ENCODE measurements at places on chromosomes 5 and 9.

GRCh38 chr9:116151966-116152381 lies 1.6 kb upstream of the PAPPA start:
- no peak for DNase-seq

DNA sequence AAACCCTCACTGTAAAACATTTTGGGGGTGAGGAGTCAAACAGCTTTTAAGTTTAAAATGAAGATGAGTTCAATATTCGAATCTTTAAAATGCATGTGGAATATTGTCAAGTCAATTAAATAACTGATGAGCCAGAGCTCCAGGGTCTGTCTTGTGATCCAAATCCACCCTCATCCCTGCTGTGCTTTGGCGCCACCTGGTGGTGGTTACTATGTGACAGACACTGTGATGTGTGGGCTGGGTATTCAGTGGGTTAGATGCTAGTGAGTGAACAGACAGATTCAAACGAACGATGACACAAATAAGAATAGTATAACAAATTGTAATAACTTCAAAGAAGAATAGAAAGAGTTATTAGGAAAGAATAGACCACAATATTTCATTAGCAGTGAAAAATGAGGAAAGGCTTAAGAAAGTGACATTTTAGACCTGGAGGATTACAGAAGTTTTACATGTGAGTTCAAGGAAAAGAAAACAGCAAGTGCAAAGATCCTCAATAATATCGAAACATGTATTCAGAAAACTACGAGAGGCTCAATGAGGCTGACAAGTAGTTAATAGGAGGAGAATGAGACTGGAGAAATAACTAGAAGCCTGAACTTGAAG lies 51.4 kb upstream of the CHSY3 start:
- no peak for DNase-seq

DNA sequence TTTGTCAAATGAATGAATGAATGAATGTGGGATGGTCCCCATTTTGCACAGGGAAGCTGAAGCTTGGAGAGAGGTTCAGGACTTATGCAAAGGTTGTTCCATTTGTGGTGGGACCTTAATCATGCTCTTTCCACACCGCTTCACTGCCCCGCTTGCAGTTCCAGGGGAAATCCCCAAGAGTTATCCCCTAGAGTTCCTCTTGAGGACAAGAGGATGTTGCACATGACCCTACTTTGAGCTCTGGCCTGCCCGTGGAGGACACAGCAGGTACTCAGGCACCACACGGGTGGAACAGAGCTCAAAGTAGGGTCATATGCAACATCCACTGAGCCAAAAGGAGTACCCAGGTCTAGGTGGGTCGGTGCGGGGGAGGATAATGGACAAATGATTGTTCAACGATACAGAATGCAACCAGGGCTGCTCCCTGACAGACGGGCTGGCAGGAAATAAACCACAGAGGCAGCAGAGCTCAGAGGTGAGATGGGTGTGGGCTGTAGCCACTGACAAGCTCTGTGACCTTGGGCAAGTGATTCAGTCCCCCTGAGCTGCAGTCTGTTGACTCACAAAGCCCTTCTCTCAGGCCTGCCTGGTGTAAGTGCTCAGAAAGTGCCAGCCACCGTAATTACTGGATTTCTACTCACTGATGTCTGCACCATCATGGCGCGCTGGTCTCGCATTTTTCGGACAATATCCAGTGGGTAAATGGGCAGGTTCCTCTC lies 60.3 kb upstream of the EPB41L4B start:
- no peak for DNase-seq

DNA sequence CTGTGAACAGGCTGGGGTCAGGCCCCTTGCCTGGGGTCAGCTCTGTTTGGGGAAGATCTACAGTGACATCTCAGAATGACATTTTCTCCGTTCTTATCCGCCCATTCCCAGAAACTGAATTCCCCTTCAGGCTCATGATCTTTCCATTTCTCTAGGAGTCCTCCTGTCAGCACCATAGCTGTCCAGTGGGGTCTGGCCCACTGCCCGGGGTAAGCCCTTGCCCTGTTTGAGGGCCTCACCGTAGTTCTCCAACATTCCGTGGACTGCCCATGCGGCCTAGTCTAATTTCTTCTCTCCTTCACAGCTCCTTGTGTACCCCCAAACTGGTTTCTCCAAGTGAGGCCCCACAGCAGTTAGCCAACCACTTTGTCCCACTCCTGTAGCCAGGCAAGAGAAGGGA lies 68.4 kb downstream of the ENTREP1 start:
- no peak for DNase-seq

DNA sequence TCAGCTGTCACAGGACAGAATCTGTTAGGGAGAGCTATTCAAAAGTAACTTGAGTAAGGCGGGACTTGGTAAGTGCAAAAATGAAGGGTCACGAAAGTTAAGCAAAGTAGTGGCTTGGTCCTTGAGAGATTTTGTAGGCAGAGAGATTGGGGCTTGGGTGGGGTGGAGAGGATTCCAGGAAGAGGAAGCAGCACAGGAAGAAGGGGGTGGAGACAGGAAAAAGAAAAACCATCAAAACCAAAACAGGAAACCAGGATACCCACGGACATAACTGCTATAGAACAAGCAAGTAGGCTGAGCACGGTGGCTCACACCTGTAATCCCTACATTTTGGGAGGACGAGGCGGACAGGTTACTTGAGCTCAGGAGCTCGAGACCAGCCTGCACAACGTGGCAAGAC lies 3.7 kb downstream of the ROPN1L start:
- DNase-seq = no peak

- no peak for DNase-seq
Observed at GRCh38 chr9:104977580-104977979, 49.6 kb upstream of the ABCA1 start.

- DNase-seq = no peak
Observed at GRCh38 chr5:139416651-139417050, 12.8 kb upstream of the SPATA24 start.

DNA sequence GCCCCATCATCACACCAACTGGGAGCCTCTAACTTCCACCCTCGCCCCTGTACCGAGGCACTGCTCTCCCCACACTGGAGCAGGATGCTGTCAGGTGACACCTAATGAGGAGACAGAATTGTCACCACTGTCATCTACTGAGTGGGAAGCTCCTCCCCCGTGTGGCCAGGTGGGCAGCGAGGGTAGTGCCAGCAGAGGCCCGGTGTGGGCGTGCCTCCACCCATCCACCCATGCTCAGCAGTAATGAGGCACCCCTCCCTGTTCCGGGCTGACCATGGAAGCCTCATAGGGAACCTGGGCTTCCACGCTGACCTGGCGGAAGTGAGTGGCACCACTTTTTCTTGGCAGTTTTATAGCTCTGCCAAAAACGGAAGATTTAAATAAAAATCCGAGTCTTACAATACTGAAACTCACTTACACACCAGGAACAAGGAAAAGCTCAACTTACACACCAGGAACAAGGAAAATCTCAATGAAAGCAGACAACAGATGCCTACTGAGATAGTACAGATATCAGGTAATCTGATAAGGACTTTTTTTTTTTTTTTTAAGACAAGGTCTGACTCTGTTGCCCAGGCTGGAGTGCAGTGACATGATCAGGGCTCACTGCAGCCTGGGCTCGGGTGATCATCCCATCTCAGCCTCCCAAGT lies 30.6 kb upstream of the ASS1 start:
- no peak for DNase-seq

- no peak for DNase-seq
Observed at GRCh38 chr5:72204946-72205345, 97.7 kb downstream of the MAP1B start.

- DNase-seq = no peak
Observed at GRCh38 chr9:76716085-76716672, 48.1 kb upstream of the PCA3 start.

- no peak for DNase-seq
Observed at GRCh38 chr5:159854916-159855315, 61.4 kb upstream of the ADRA1B start.

GRCh38 chr5:169126481-169127021 lies 174.4 kb downstream of the SLIT3 start:
- DNase-seq = no peak

GRCh38 chr5:55344392-55344992 lies 36.7 kb downstream of the MTREX start:
- DNase-seq = no peak

DNA sequence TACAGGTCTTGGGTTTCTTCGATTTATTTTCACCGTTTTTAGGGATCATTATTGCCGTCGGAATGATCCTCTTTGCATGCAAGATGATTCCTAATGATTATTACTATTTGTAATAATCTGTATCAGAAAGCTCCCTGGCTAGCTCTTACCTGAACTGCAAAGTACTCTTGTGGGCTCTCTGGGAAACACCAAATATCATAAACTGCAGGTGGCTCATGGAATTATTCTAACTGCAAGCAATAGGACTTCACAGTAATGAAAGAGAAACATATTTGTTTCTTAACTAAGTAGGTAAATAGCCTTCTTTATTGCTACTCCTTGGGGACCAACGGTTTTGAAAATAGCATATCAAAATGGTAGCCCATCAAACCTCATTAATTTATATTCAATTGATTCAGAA lies 219.4 kb downstream of the NFIB start:
- DNase-seq = no peak

DNA sequence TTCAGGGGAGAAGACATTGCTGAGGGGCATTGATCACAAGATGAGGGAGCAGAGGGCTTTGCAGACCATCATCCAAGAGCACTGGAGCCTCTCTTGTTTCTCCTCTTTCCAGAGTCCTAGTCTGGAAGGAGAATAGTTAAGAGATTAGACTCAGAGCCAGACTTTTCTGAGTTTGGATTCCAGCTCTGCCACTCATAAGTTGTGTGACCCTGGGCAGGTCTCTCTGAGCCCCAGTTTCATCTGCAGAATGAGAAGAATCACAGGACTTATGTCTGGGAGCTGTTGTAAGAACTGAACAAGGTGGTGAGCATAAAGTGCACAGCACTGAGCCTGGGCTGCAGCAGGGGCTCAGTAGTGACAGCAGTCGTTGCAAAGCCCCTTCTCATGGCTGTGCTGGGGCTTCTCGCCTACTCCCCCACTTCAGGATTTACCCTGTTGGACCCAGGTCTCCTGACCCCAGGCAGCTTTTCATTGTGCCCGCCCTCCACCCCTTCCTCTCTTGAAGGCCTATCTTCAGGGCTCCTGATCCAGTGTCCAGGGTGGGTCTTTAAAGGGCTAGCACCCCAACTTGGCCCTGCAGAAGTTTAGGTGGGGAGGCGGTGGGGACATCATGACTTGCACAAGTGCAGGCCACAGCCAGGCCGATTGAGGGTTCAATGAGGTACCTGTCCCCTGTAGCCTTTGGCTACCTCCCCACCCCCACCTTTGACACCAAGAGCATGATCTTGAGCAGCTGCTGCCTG lies 1.5 kb downstream of the SYNPO start:
- DNase-seq = no peak

DNA sequence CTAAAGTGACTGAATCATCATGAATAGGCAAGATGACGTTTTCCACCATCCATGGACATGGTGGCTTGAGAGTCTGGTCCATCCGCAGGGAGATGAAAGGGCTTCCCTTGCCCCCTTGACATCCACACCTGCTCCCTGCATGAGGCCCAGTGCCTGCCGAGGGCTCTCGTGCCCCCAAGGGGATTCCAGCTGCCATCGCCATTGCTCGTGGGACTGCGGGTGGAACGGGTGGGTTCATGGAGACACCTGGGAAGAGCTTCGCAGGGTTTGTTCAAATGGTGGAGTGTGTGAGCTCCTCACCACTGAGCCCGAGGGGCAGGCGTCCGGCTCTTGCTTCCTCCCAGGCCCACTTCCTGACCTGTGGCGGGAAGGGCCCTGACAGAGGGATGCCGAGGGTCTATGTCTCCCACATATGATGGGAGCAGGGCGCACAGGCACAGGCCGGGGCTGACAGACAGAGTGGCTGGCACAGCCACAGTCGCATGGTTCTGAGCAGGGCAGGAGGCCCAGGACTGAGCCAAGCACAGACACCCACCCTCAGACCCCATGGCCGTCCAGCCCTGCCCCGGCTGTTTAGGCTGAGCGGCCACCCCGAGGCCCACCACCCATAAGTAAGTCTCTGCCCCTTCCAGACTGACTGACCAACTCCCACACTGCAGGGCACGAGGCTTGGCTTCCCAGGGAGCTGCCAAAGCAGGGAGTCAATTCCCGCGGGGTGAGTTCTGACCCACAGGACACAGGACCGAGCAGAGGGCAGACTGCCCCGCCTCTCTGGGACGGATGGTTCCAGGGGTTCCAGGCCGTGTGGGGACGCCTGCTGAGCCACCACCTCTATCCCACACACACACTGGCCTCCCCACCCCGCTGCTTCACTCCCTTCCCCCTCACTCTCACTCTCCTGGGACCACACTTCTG lies 70.0 kb upstream of the PPP1R26 start:
- DNase-seq = no peak

- no peak for DNase-seq
Observed at GRCh38 chr9:131736431-131736830, 3.4 kb downstream of the RAPGEF1 start.

GRCh38 chr5:9831823-9832222 lies 201.7 kb upstream of the TAS2R1 start:
- DNase-seq = no peak

GRCh38 chr5:173490681-173491080 lies 125.8 kb downstream of the BOD1 start:
- no peak for DNase-seq

DNA sequence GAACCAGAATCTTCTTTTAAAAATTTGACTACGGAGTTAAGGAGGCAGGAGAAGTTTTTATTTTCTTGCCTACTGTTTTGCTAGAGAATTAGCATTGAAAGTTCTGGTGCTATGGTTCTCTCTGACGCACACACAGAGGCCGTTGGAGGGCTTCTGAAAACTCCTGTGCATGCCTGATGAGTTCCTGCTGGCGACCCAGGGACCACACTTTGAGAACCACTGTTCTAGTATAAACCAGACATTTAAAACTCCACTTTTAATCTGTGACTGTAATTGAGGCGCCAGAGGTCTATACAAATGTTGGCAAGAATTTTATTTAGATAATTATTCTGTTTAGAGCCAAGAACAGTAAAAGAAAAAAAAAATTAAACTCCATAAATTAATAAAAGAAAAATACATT lies 99.5 kb upstream of the OTULINL start:
- DNase-seq = no peak

DNA sequence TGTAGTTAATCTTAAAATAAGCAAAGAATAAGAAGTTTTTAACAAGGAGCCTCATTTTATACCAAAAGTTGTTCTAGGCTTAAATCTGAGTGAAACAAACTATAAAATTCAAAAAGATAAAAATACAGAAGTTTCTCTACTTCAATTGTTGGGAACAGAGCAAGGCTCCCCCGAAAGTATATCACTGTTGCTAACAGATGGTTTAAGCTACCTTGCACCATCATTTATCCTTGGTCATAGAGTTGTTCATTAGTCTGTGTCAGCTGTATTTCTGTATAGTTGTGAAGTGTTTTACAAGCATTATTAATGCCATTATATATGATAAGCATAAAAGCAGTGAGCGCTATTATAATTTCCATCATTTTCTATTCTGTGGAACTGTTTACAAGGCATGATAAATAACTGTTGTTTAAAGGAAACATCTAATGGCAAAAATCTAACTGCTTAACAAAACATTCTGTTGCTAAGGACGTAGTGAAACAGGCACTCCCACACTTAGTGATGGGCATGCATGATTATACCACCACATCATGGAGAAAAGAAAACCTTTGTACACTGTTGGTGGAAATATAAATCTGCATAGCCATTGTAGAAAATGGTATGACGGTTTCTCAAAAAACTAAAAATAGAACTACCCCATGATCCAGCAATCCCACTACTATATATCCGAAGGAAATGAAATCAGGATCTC lies 23.3 kb upstream of the ACO1 start:
- no peak for DNase-seq

All from SIG-M5 (cell line).